ENCODE measurements at places on chromosomes 3 and 15. TPM values are rescaled to one million over a fixed set of nuclear protein-coding genes. Genes with fewer than 3 reads are reported as not detected.

DNA sequence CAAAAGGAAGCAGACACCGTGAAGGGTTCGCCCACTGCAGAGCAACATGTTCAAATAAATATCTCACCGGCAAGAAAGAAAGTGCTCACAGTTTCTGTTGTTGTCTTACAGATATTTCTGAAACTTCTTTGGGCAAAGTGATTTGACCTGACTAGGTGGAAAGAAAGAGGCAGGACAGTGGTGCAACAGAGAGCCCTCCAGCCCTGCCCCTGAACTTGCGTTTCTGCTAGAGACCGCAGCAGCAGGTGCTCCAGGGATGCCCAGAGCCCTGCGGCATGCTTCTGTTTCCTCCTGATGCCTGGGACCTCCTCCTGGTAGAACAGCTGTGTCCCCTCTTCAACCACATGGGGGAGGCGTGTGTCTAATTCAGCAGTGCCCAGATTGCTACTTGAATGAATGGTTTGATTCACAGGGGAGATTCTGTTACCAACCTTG is 123.4 kb downstream of the ATP10A start:
- no peak for DNase-seq

Gene PLS1
- 1.2 TPM for total RNA-seq

DNA sequence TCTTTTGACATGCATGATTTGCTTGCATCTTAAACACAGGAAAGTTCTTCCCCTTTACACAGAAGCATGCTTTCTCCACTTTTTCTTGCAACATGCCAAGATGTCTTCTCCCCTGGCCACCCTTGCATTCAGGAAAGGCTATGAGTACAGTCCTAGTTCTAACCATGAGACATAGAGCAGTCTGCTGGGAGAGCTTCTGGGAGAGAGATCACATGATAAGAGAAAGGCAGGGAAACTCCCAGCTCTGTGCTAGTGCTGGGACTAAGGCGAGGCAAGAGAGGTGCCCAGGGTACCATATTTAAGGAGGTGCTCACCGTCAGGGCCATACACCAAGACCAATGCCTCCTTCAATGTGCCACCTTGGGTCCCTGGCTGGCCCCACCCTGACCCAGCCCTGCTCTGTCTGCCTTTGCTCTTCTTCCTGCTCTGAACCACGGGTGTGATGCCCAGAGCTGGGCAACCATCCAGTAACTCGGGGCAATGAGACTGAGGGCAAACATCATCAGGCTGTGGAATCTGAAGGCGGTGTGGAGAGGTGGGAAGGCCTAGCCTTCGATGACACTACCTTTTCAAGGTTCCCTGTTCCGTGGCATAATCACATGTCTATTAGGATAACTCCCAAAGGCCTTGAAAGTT is 77.4 kb upstream of the PRR20G start:
- DNase-seq: no peak

- no peak for DNase-seq
Measured at GRCh38 chr3:128415200-128415772, 51.4 kb downstream of the DNAJB8 start.

DNA sequence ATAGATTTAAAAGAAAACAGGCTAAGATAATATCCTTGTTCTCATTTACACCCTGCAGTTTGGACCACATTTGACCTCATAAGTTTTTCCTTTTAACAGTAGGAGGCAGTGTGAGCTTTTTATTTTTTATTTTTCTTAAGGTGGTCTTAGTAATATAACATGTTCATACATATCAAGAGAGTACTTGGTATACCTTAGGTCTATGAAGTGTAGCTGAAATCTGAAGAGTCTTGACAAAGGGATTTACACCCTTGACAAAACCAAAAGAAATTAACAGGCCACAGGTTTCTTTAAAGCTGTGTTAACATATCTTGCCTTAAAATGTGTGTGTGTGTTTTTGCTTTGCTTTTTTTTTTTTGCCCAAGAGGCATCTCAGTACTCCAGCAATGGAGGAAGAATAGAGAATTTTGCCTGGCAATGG is 3.2 kb downstream of the RAP2B start:
- DNase-seq: no peak

DNA sequence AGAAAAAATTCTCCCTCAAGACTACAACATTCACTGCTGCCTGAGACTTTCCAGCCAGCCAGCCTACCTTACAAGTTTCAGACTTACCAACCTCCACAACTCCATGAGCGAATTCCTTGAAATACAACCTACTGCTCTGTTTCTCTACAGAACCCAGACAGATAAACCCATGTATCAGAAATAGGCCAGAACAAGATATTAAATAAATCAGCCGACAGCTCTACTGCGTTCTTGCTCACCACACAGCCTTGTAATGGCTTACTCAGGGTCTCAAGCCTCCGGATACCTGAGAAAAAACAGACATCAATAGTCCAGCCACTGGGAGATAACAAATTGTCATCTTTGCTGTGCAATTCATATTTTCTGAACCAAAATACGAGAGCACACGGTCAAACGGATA is 43.6 kb upstream of the LIPC start:
- DNase-seq: no peak

- DNase-seq: no peak
Measured at GRCh38 chr3:143810166-143810952, 37.9 kb downstream of the SLC9A9 start.

GRCh38 chr15:25091421-25092158 is 136.8 kb downstream of the SNRPN start:
- DNase-seq: no peak

DNA sequence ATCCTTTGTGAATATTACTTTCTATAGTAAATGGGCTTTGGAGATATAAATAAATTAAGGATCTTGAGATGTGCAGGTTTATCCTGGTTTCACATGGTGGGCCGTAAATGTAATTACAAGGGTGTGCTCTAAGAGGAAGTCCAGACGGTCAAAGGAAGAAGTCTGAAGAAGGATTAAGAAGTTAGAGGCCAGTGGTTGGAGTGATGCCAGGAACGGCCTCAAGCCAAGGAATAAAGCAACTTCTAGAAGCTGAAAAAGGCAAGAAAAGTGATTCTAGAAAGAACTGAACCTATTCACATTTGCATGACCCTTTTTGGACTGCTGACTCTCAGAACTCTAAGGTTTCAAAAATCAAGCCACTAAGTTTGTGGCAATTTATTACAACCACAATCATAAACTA is 981.3 kb upstream of the ALCAM start:
- no peak for DNase-seq

Gene IL20RB
- total RNA-seq: 4.4 TPM

- DNase-seq: no peak
Measured at GRCh38 chr3:146513386-146514051, 30.9 kb downstream of the PLSCR1 start.

Gene ZBED2
- total RNA-seq: not detected

- no peak for DNase-seq
Measured at GRCh38 chr15:26083896-26084295, 220.8 kb upstream of the ATP10A start.

Gene FGD5
- 75.0 TPM for total RNA-seq

DNA sequence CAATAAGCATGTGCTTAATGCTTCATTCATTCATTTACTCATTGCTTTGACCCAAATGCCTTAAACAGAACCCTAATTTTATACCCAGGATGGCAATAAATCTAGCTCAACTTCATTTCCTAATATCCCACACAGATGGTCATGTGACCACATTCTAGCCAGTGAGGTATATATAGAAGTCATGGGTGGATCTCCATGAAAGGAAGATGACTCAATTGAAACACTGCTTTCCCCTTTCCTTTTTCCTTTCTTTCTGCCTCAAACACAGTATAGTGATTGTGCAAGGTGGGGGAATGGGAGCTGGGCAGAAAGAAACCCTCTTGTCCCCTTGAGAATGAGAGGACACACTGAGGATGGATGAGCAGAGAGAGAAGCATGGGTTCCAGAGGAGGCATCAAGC is 183.5 kb upstream of the PRICKLE2 start:
- no peak for DNase-seq

Gene ISG20
- 41.0 TPM for total RNA-seq

- no peak for DNase-seq
Measured at GRCh38 chr3:101687142-101687931, 819 bp upstream of the RPL24 start.

- no peak for DNase-seq
Measured at GRCh38 chr3:79247725-79248043, 520.1 kb downstream of the ROBO1 start.

GRCh38 chr15:76978522-76979330 is 16.2 kb upstream of the PSTPIP1 start:
- no peak for DNase-seq

Gene C3orf22
- not detected for total RNA-seq

- no peak for DNase-seq
Measured at GRCh38 chr3:158830391-158830790, 28.5 kb downstream of the MFSD1 start.

- DNase-seq: no peak
Measured at GRCh38 chr3:63232764-63233396, 45.2 kb upstream of the SYNPR start.

Gene GOLGA8J
- total RNA-seq: 0.72 TPM

DNA sequence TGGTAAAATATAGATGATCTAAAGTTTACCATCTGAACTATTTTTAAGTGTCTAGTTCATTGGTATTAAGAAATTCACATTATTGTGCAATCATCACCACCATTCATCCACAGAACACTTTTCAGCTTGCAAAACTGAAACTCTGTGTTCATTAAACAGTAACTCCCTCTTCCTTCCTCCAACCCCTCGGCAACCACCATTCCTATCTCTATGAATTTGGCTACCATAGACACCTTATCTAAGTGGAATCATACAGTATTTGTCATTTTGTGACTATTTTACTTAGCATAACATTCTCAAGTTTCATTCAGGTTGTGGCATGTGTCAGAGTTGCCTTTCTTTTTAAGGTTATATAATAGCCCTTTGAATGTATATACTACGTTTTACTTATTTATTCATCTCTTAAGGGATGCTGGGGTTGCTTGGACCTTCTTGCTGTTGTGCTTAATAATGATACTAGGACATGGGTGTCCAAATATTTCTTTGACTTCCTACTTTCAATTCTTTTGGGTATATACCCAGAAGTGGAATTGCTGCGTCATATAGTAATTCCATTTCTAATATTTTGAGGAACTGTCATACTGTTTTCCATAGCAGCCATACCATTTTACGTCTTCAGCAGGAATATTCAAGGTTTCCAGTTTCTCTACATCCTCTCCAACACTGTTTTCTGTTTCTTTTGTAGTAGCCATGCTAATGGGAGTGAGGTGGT is 20.9 kb downstream of the KAT2B start:
- DNase-seq: no peak

Gene DUOXA2
- total RNA-seq: not detected

GRCh38 chr15:40058476-40059140 is 19.6 kb upstream of the SRP14 start:
- DNase-seq: no peak

Gene FBXO40
- total RNA-seq: not detected

DNA sequence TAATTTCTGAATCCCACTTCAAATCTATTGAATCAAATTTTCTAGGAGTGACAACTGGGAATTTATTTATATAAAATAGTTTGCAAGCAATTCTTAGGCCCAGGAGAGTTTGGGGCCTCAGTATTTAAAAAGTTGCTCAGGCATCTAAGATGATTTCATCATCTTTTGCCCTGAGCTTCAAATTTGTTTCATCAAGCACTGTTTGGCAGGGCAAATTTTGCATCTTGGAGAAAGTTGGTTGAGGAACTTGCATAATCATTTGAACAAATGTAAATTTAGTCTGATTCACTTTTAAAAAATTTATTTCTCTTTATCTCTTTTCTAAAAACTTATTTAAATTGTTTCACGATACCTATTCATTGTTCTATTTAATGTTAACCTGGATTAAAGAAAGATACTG is 702.8 kb downstream of the SI start:
- DNase-seq: no peak

DNA sequence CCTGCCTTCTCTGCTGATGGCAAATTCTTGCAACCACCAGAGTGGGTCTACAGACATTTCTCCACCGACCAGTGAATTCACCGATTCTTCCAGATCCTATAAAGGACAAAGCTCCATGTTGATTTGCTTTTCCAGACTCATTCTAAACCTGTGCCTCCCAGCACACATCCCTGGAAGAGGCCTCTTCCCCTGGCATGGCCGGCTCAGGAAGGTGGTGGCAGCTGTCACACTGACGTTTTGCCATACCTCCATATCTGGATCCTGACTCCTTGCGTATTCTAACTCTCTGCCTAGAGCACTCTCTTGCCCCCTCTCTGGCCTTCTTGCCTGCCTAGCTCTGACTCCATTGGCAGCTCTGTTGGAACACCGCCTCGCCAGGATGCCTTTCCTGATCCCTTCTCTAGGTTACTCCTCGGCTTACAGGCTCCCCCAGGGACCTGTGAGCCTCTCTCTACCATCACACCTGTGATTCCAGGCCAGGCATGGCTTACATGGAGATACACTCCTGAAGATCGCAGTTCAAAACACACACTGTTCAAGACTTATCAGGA is 31.0 kb downstream of the SLCO2A1 start:
- no peak for DNase-seq

DNA sequence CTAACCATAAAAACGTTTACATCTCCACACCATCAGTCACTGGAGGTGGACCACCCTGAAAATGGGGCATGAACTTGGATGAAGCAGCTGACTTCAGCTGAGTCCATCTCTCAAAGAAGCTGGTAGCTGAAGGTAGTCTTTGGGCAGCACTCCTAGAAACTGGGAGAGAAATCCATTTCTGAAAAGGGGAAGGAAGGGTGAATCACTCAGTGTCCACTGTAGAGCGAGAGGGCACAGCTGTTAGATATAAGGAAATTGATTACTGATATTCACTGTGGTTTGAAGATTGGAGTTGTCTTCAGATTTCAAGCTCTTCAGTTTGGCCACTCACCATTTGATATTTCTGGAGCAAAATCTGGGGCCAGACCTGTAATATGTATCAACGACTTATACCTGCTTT is 499.0 kb upstream of the UBE2E2 start:
- DNase-seq: no peak

DNA sequence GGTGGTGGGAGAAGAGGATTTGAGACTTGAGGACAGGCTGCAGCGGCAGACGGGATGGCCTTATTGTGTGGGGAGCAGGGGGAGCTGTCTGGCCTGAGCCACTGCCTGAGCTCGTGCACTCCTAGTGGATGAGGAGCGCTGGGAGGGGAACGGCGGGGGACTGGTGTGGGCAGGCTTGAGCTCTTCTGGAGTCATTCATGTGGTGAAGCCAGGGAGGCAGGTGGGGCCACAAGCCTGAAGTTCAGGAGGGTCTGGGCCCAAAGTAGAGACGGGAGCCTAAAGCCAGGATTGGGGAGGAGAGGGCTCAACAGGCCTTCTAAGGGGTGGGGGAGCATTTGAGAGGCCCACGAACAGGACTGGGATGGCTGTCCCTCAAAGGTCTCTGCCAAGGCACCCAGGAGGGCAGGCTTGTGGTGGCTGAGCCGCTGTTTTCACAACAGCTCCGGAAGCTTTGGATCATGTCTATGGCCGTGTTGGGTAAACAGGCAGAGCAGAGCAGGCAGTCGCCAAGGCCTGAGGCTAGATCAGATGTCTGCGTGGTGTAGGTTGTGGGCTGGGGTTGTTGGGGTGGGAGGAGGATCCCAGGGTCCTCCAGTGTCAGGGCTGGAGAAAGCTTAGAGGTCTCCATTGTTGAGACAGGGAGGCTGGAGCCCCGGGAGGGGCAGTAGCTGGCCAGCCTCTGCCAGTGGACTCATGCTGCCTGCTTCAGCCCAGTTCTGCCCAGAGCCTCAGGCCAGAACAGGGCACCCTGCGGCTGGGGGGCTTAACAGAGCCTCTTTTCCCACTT is 8.2 kb downstream of the PRKCD start:
- no peak for DNase-seq

Data from omental fat pad (tissue), 4 donors.